Fibroblast of the aortic adventitia (primary cell): ENCODE measurements at places on chromosomes 4 and X. TPM values are rescaled to one million over a fixed set of nuclear protein-coding genes. Genes with fewer than 3 reads are reported as not detected.

The HS6ST2 gene
- under 0.01 TPM in 1 of 2 replicates, not detected in the other for total RNA-seq

The VGLL1 gene
- not detected in 2 replicates for total RNA-seq

The KLKB1 gene
- total RNA-seq: 0.18 TPM in 1 of 2 replicates, not detected in the other

The F9 gene
- not detected in 2 replicates for total RNA-seq

The CXorf65 gene
- total RNA-seq: not detected in 2 replicates

The SLC26A1 gene
- 0.27 TPM in 1 of 2 replicates, not detected in the other for total RNA-seq

The IL2RG gene
- total RNA-seq: not detected in 2 replicates

The PFKFB1 gene
- total RNA-seq: 0.09 TPM in 1 of 2 replicates, not detected in the other

The DDX53 gene
- total RNA-seq: not detected in 2 replicates

The AFAP1 gene
- total RNA-seq: 66.0 and 83.9 TPM in 2 replicates
